Ovary (tissue), 10 donors: ENCODE measurements at places on chromosomes 5 and 9. TPM values are rescaled to one million over a fixed set of nuclear protein-coding genes. Genes with fewer than 3 reads are reported as not detected.

ARL14EPL gene
- not detected for total RNA-seq

GRCh38 chr5:72662305-72662704, 154.2 kb upstream of the TNPO1 start:
- DNase-seq, result no peak

DNA sequence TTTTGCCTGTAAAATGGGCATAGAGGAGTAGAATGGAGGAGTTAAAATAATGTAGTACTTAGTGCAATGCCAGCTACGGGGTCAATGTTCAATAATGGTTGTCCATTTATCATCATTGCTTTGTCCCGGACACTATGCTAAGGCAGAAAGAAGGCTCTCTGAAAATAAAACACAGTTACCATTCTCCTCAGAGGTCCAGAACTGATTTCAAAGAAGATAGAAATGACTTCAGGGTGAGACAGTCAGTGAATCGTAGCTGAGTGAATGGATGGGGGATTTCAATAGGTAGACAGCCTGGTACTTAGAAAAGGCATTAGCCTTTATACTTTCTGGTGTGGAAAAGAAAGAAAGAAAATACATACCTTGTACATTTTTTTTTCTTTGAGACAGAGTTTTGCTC, 1.2 kb upstream of the AK3 start:
- no peak for DNase-seq

PCDHB16 gene
- 5.6 TPM for total RNA-seq

GRCh38 chr5:11483630-11484029, 420.6 kb downstream of the CTNND2 start:
- no peak for DNase-seq

C9orf50 gene
- 0.30 TPM for total RNA-seq

DNA sequence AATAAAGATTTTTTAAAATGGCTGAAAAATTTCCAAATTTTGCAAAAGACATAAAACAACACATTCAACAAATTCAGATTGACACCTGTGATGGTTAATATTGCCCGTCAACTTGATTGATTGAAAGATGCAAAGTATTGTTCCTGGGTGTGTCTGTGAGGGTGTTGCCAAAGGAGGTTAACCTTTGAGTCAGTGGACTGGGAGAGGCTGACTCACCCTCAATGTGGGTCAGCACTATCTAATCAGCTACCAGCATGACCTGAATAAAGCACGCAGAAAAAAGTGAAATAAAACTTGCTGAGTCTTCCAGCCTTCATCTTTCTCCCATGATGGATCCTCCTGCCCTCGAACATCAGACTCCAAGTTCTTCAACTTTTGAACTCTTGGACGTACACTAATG, 868.0 kb upstream of the CTNND2 start:
- DNase-seq, result no peak

GRCh38 chr9:24479361-24480059, 66.2 kb downstream of the IZUMO3 start:
- no peak for DNase-seq

DNA sequence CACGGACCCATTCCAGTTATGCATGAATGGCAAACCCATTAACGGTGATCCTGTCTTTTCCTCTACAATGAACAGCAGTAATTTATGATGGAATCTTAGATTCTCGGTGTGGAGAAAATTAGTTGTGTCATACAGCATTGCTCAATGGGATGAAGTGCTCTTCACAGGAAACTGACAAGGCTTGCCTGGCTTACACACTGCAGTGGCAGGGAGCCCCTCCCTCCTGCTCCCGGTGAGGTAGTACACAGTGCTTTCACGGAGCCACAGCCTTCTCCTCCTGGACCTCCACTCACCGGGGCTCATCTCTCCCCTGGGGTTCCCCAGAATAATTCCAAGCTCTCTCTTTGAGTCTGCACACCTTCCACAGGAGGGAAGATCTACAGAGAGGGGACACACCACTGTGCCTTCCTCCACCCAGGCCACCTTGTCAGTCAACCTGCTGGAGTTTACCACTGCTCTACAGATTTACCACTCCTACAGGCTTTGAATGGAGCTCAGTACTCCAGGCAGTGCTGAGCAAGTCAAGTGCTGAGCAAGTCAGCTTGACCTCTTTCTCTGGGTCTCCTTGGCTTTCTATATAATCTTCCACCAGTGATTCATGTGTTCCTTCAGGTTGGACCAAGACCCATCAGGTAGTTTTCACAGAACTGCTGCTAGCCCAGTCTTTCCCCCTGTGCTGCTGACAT, 59.1 kb upstream of the TBC1D2 start:
- DNase-seq, result no peak

- no peak for DNase-seq
Measured at GRCh38 chr5:90793183-90793582, 234.6 kb downstream of the ADGRV1 start.

DNA sequence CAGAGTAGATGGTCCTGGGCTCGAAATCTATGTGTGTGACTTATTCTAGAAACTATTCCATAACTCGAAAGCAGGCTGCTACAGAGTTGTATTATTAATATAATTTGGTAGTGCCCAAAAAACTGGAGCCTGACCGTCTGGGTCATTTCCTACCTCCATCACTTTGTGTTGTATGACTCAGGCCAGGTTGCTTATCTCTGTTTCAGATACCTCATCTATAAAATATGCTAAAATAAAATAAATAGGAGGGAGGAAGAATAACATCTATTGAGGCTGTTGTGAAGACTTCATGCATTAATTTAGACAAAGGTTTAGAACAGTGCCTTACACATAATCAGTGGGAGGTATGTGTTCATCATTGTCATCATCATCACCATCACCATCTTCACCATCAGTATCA, 57.7 kb downstream of the PDE4D start:
- DNase-seq, result no peak

GRCh38 chr5:14339468-14339867, 196.3 kb downstream of the TRIO start:
- no peak for DNase-seq

DNA sequence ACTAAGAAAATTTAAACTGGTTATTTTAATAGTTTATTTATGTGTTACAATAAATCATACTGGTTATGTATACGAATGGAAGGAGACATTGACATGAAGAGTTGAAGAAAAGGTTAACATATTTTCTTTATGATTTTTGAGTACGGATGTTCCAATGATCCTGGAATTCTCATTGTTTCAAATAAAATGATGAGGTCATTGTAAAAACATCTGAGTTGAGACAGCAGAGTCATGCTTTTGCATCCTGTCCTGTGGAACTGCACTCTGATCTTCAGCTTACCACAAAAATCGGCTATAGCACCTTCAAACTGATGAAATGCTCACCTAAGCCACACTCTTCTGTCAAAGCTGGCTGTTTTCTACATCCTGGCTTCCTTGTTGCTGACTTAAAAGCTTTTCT, 67.8 kb downstream of the PTCD2 start:
- no peak for DNase-seq

DNA sequence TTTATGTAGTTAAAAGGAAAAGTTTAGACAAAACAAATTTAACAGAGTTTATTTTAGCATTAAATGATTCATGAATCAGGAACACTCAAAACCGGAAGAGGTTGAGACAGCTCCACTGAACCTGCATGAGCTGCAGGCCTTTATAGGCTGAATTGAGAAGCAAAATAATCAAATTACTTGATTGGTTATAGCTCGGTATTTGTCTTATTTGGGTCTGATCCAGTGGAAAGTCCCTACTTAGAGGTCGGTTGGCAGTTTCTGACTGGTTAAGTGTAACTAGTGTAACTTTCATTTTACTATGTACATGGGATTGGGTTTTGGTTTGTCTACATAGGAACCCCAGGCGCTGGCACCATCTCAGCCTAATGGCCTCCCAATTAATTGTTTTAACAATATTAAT, 74.1 kb upstream of the PIK3R1 start:
- no peak for DNase-seq

LHFPL2 gene
- 45.1 TPM for total RNA-seq

DNA sequence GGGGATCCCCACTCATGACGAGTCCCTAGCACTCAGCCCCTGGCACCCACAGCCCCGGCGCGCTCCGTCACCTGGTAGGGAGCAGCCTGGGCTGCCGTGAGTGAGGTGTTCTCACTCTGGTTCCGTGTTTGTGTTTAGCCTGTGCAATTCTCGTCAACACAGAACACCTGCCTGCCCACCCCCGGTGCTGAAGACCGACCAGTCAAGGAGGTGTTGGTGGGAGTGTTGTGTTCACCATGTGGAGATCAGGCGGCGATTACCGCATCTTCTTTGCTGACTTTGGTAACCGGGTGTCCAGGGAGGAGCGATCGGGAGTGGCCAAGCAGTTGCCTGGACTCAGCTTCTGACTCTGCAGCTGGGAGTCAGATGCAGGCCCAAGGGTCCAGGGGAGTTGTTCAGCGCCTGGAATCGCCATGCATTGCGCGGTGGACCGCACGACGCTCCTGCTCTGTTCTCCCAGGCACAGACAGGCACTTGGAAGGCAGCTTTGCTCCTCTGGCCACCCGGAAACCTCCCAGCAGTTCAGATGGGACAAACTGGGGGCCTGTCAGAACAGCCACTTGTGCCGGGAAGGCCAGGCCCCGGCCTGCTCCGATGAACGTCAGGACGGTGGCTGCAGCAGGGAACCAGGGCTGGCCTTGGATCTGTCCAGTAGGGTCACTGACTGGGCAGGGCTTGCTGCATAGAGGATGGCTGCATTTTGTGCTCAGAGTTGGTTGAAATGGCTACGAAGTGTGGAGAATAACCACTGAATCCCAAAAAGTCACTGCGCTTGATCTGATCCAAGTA, 28.2 kb downstream of the EXOC3 start:
- peak; percentile 14 for DNase-seq

- no peak for DNase-seq
Measured at GRCh38 chr9:124017051-124017928, 5.7 kb downstream of the LHX2 start.
